ENCODE measurements at places on chromosomes 7 and 10.

- no peak for DNase-seq
Measured at GRCh38 chr7:134589491-134589941, 40.6 kb downstream of the AKR1B15 start.

DNA sequence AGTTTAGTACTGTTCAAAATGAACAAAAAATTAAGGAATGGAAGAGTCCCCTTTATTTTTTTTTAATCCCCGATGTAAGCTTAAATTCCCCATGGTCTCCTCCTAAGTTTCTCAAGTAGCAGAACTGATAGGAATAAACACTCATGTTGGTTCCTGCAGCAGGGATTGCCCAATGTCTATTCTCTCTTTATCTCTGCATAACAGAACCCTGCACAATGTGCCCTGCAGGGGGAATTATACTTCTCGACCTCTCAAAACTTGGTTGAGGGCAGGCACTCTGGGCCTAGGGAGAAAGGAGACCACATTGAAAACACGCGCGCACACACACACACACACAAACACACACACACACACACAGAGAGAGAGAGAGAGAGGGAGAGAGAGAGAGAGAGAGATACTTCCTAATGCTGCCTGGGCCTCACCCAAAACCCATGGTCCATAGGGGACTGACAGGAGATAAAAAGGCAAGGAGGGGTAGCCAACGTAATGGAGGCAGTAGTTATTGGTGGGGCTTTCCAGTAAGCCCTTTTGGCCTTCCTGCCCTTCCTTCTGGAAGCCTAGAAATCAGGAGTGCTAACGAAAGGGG is 22.7 kb downstream of the JAZF1 start:
- no peak for DNase-seq

DNA sequence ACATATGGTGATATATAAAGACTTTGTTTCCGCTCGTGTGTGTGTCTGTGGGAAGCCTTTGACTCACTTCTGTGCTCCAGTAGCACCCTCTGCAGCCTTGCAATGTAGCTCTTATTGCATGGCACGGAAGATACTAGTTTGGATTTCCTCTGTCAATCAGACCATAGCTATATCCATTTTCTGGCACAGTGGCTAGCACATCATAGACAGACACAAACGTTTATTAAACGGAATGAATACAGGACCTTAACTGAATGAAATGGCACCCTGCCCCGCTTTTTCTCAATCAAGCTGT is 124.0 kb upstream of the PTPN20 start:
- no peak for DNase-seq

GRCh38 chr7:134823400-134823799 is 44.0 kb downstream of the CALD1 start:
- no peak for DNase-seq

- DNase-seq, result no peak
Measured at GRCh38 chr7:133509822-133510221, 256.9 kb downstream of the EXOC4 start.

DNA sequence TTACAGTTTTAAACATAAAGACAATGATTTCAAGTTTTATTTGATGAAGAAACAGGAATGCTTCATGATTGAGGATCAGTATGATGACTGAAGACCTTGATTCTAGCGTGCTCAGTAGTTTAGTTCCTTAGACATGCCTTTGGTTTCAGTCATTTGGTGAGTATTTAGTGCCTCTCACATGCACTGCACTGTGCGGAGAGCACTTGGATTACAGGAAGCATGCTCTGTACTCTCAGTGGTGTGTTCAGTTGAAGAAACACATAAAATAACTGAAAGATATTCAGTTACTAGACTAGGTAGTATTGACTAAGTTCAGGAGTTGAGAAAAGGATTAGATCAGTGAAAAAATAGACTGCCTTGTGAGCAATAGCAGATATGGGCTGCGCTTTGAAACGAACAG is 25.5 kb downstream of the RBM17 start:
- no peak for DNase-seq

- peak; percentile 52 for DNase-seq
Measured at GRCh38 chr10:103696411-103697145, 158.8 kb downstream of the SH3PXD2A start.

- no peak for DNase-seq
Measured at GRCh38 chr10:86262688-86263181, 103.9 kb downstream of the GRID1 start.

DNA sequence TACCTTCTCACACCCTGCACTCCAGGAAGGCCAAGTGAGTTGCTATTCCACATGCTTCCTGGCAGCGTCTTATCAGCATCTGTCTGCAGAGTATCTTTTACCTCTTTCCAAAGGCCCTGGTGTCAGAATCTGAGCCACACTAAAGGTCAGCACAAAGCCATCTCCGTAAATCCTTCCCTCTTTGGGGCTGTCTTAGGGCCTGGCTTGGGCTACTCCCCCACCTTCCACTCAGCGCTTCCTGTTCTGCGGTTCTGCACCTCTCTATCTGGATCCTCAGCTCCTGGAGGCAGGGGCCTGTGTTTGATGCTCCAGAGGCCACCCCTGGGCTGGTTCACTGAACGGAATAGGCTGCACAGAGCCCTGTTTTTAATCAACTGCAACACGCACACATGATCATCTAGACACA is 334.8 kb upstream of the GALNT17 start:
- DNase-seq, result no peak

- DNase-seq, result no peak
Measured at GRCh38 chr10:31071232-31072005, 39.8 kb upstream of the ZNF438 start.

DNA sequence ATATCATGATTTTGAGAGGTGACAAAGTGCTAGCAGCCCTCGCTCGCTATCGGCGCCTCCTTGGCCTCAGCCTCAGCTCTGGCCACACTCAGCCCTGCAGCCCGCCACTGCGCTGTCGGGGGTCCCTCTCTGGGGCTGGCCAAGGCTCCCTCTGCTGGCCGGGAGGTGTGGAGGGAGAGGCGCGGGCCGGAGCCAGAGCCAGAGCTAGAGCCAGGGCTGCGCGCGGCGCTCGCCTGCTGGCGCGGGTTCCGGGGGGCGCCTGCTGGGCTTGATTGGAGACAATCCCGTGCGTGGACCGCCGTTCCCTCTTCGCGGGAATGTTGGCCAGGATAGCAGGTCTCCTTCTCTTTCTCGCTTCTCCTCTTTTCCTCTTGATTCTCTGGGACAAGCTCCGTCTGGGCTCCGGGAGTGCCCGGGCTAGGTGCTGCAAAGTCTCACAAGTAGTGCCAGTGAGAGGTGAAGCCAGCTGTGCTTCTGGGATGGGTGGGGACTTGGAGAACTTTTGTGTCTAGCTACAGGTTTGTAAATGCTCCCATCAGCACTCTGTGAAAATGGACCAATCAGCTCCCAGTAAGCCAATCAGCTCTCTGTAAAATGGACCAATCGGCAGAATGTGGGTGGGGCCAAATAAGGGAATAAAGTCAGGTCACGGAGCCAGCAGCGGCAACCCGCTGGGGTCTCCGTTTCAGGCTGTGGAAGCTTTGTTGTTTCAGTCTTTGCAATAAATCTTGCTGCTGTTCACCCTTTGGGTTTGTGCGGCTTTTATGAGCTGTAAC is 43.4 kb upstream of the ELMO1 start:
- peak; percentile 32 for DNase-seq

DNA sequence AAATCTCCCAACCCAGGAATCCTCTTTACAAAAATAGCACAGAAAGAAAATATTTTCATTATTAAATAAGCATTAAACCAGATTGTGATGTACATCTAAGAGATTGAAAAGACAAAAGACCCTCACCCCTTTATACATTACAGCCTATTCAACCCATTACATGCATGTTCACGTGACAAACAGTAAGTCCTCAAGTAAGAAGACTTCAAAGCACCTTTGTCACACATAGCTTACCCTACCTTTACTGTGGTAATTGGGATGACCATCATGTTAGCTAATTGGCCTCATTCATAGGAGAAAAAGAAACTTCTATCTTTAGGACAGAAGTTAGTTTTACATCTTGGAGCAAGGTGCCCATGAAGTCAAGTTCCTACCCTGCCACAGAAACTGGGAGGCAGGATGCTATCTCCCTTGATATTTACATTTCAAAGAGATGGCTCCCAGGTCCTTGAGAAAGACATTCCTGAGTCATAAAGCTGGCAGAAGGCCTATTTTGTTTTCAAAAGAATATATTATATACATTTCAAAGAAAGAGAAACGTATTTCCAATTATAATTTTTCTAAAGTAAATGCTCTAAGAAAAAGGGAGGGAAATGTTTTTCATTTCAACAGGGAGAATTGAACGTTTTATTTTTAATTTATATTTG is 48.1 kb downstream of the GNAI1 start:
- no peak for DNase-seq

- DNase-seq, result no peak
Measured at GRCh38 chr7:68078157-68078710, 1081.6 kb downstream of the TYW1 start.

- DNase-seq, result no peak
Measured at GRCh38 chr7:94577357-94577756, 67.7 kb downstream of the CASD1 start.

DNA sequence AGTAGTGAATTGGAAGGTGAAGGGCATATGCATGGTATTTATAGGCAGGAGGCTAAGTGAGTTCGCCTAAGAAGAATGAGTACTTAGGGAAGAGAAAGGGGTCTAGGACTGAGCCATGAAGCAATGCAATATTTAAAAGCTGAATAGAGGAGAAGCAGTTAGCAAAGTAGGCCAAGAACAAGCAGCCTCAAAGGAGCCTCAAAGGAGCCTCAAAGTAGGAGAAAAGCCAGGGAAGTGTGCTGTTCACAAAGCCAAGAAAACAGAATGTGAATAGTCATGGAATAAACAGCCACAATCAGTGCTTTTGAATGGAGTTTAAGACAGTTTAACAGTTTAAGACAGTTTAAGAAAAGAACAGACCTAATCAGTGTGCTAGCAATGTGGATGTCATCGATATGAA is 762.0 kb downstream of the SORCS1 start:
- no peak for DNase-seq

- no peak for DNase-seq
Measured at GRCh38 chr10:4127518-4128315, 342.7 kb upstream of the KLF6 start.

DNA sequence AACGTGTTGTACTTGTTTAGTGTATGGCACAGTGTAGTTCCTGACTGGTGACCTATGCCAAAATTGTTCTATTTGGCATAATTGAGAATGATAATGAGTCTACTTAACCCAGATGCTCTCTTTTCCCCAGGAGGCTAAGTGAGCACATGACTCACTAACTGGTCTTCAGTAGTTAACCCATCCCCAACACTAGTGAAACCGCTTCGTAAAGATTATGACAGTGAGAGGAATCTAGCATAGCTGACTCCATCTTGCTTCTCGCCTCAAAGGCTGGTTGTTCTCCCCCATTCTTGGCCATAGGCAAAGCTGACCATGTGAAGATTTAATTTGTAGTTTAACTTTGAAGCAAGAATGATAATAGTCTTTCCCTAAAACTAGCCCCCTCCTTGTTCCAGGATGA is 47.2 kb downstream of the CDK1 start:
- no peak for DNase-seq

GRCh38 chr10:95277201-95277570 is 13.6 kb downstream of the PDLIM1 start:
- no peak for DNase-seq

- DNase-seq, result no peak
Measured at GRCh38 chr10:132104471-132105301, 38.9 kb downstream of the JAKMIP3 start.

- DNase-seq, result no peak
Measured at GRCh38 chr10:90193240-90193985, 492.0 kb downstream of the KIF20B start.

DNA sequence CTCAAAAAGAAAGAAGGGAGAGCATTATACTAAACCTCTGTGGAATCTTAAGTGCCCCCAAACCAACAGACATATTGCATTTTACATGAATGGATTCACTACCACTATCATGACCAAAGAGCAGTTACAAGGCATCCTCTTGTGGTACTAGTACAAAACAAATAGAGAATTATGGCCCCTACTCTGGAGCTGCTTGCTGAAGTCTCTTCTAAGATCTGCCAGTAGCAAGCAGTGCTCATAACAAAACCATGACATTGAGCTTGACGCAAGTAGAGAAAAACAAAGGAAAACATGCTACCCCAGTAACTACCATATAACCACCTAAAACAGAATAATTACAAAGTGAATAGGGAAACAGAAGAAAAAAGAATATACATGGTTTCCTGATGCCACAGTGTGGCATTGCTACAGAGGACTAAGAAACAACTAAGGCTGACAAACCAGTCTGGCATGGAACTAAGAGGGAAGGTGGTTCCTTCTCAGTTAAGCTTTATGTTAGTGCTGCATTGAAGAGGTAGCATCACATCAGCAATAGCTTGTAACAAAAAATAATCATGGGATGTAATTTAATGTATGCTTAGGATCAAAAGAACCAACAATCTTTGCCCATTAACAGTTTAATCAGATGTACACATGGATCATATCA is 150.2 kb upstream of the AGR3 start:
- no peak for DNase-seq

GRCh38 chr7:33694006-33694405 is 211.3 kb upstream of the BMPER start:
- no peak for DNase-seq

GRCh38 chr10:130660266-130660665 is 524.1 kb downstream of the GLRX3 start:
- DNase-seq, result no peak

DNA sequence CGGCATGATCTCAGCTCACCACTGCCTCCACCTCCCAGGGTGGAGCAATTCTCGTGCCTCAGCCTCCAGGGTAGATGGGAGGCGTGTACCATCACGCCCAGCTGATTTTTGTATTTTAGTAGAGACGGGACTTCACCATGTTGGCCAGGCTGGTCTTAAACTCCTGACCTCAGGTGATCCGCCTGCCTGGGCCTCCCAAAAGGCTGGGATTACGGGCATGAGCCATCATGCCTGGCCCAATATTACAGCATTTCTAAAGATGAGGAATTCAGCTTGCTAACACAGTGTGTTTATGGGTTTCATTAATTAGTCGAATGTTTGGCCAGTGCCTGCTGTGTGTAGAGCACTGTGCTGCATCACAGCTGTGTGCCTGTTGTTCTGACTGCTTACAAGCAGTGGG is 3.7 kb downstream of the WDR37 start:
- no peak for DNase-seq

GRCh38 chr10:13922586-13922985 is 335.8 kb downstream of the PRPF18 start:
- DNase-seq, result no peak

- no peak for DNase-seq
Measured at GRCh38 chr10:75407713-75408508, 6.3 kb upstream of the ZNF503 start.

- DNase-seq, result no peak
Measured at GRCh38 chr7:4127909-4128560, 554.1 kb upstream of the FOXK1 start.

GRCh38 chr7:50155755-50156154 is 62.7 kb upstream of the ZPBP start:
- DNase-seq, result no peak
